ENCODE measurements at places on chromosomes 7 and 10.

DNA sequence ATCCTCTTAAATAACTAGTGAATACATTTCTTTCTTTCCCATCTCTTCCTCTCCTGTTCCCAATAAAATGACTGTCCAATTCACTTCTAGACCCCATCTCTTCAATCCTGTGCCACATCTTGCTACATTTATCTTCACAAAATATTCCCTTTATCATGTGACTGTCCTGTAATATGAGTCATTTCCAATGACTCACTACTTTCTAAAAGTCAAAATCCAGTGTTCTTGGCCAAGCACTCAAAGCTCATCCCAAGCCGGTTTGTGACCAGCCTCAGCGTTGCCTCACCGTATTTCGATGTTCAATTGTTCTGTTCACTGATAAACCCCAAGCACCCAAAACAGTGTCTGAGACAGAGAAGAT lies 104.7 kb downstream of the PARD3 start:
- no peak for DNase-seq

- no peak for DNase-seq
Observed at GRCh38 chr10:47130491-47130890, 169.5 kb upstream of the GDF10 start.

DNA sequence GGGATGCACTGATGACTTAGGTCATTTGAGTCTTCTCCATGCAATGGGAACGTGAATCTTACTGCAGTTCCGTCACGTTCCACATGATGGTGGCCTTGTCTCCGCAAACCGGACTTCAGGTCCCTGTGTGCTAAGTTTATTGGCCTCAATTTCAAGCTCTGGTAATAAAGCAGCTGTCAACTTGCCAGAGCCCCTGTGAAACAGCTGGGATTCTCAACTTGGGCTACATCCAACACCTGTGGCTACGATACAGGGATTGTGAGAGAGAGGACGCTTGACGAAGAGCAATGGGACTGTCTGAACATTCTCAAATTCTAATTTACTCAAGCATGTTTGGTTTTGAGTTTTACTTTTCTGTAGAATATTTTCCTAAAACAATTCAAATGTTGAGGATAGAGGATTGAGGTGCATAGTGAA lies 174.2 kb downstream of the PTN start:
- no peak for DNase-seq

- no peak for DNase-seq
Observed at GRCh38 chr10:69472544-69472943, 21.3 kb downstream of the TSPAN15 start.

DNA sequence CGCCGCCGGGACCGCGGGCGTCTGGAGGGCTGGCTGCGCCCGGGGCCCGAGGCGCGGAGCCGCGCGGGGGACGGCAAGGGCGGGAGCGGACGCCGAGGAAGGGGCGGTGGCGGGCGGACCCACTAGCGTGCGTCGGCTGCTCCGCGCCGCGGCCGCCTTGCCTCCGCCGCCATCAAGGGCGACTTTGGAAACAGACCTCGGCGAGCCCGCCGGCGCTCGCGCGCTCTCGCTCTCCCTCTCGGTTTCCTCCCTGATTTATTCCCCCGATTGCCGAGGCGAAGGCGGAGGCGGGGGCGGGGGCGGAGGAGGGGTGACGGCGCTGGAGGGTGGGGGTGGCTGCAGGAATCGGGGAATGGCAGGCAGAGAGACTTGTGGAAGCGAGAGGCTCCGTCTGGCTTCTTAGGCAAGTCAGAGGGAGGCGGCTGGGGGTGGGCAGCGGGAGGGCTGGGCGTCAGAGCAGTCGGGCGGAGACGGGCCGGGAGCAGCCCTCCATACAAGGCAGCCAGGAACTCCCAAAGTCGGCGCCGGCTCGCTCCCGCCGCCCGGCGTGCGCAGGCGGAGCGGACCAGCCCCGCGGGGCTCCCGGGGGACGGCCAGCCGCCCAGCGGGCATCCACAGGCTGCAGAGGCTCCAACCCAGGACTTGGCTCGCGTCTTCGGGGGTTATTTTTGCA lies at the start of gene CACNA2D1:
CACNA2D1 (minus strand) TSS at position 231 of the 673 bp plus-strand sequence.
- DNase-seq = no peak
